ENCODE measurements at places on chromosomes 12 and 14.

DNA sequence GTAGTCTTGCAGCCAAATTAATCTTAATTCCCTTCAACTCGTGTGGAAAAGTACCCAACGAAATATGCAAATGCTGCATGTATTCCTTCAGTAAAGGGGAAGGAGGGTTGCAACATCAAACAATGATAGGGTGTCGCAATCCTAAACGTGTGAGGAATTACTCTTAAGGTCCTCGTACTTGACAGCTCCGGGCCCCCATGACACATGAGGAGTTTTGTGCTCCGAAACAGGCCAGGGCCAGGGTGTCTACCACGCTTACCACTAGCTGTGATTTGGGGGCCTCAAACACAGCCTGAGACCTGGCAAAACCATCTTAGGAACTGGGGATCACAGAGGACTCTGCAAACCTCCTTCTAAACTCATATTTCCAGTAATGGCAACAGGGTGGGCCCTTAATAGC, 20.4 kb downstream of the FOS start:
- no peak for DNase-seq

DNA sequence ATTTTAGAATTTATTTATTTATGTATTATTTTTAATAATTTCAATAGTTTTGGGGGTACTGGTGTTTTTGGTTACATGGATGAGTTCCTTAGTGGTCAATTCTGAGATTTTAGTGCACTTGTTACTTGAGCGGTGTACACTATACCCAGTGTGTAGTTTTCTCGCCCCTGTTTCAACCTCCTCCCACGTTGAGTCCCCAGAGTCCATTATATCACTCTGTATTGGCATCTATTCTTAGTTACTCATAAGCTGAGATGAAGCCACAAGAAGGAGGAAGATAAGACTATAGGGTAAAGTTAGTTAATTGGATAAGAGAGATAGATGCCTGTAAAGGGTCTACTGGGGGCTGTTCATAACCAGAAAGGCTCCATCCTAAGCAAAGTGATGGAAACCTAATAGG, 4.0 kb downstream of the C1S start:
- DNase-seq: no peak

DNA sequence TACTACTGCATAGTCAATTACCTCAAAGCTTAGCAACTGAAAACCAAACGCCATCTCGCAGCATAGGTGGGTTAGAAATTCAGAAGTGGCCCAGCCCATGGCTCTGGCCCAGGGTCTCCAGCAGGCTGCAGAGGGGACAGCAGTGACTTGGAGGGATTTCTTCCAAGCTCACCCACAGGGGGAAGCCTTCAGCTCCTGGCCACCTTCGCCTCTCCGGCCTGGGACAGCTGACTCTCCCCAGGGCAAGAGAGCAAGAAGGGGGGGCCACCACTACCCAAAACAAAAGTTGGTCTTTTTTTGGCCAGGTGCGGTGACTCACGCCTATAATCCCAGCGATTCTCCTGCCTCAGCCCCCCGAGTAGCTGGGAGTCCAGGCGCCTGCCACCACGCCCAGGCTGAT, 32.2 kb upstream of the ANKRD9 start:
- DNase-seq: no peak

- no peak for DNase-seq
Observed at GRCh38 chr12:106255952-106256351, 8.1 kb upstream of the CKAP4 start.

DNA sequence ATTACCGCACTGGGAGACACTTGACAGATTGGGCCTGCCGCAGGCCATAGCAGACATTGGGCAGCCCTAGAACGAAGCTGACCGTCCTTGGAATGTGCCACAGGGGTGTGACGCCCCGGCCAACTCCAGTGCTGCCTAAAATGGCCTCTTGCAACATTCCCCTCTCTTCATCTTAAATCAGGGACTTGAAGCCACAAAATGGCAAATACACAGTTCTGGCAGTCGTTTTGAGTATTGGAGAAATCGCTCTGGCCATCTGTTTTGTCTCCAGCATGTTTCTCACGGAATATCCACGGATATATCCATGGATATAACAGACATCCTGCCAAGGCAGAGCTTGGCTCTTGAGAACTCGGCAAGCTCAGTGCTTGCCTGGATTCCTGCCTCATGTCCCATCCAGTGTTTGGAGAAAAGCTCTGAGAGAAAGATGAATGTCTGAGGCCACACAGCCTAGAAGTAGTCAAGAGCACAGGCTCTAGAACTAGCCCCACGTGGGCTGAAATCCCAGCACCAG, 158.4 kb downstream of the CHST11 start:
- DNase-seq: peak; percentile 27

DNA sequence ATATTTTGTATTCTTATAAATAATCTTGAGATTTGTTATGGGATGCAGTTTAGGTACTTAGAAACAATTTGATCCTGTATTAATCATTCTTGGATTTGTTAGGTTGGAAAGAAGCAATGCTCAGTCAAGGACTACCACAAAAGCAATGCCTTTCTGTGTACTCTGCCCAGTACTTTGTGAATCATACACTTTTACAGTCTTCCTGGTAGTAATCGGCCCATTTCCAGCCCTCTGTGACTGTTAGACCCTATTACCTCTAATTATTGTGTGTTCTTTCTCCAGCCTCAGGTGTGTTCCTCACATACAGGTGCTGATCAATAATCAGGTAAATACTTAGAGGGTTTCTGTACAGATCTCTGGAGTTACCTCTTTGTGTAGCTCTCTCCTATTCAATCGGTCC, 609.0 kb downstream of the KCNH5 start:
- DNase-seq: no peak

DNA sequence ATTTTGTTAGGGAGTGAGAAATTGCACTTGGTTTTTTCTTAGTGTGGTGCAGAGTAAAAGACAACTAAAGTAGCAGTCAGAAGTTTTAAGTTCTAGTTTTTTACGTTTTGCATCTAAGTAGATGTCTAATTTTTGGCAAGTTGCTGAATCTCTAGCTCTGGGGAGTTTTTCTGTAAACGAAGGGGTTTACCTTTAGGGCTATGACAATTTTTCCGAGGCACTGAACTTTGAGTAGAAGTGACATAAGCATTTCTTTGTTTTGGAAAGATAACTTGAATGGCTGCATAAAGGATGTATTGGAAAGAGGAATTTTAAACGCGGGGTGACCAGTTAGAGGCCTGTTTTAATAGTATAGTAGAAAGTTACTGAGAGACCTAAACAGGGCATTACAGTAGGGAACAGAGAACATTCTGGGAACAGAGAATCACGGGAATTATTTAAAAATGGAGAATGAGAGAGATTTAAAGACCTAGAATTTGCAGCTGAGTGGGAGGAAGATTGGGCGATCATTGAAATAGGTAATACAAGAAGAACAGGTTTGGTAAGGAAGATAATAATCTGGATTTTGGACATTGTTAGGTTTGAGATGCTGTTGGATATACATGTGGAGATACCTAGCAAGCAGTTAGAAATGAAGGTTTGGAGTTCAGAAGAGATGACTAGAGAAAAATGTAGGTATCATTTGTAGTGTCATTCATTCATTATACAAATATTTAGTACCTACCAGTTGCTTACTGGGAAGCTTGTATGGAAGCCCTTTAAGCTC, 1.2 kb downstream of the ZNF410 start:
- no peak for DNase-seq
